G401 (cell line): ENCODE measurements at places on chromosomes 2 and 18. TPM values are rescaled to one million over a fixed set of nuclear protein-coding genes. Genes with fewer than 3 reads are reported as not detected.

DNA sequence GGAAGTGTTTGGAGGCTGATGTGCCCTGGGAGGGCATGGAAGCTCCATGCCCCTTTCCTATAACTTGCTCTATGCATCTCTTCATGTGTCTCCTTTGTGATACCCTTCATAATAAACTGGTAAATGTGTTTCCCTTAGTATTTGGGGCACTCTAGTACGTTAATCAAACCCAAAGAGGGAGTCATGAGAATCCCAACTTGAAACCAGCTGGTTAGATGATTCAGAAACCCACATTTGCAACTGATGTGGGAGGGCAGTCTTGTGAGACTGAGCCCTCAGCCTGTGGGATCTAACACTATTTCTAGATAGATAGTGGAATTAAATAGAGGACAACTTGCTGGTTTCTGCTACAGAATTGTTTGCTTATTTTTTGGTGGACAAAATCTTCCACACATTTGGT, 20.3 kb downstream of the ANKRD30B start:
- DNase-seq, result no peak

GRCh38 chr2:169391236-169391635, 28.9 kb upstream of the LRP2 start:
- DNase-seq, result no peak

Gene TUBA4B
- total RNA-seq, result not detected in 2 replicates

- no peak for DNase-seq
These were observed 359.9 kb upstream of the MYT1L start for GRCh38 chr2:2690985-2691384.

GRCh38 chr2:220891405-220891804, 680.7 kb downstream of the EPHA4 start:
- no peak for DNase-seq

GRCh38 chr2:128687565-128687964, 368.9 kb upstream of the HS6ST1 start:
- no peak for DNase-seq

Gene SRD5A2
- total RNA-seq, result not detected in 2 replicates

Gene ADRA2B
- total RNA-seq, result 0.37 TPM in 1 of 2 replicates, not detected in the other

DNA sequence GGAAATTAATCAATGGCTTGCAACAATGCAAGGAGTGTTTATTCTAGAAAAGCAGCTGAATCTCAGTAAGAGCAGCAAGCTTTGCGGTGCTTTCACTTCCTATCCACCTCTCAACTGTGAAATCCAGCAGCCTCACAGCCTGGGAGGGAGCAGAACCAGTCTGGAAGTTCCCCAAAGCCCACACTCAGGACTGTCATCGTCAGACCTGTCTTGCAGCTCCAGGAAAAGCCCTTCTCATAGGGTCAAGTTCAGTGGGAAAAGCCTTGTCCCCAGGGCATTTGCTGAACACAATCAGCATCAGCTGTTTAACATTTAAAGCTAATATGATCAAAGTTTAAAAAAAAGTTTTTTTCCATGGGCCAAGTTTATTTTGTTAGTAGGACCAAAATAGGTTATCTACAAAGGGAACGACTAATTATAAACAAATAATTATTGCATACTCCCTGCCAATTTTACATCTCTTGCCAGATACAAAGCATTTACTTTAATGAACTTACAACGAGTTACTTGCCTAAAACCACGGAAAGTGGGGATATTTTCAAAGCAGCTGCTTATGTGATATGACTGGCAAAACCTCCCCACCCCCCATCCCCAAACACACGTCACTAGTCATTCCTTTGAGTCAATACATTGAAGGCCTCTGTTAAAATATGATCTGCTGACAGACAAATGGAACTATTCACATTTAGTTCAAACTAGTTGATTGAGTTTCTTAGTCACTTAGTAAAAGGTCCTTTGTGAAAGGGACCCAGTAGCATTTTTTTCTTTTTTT, 36.8 kb downstream of the PARD6G start:
- DNase-seq, result no peak

DNA sequence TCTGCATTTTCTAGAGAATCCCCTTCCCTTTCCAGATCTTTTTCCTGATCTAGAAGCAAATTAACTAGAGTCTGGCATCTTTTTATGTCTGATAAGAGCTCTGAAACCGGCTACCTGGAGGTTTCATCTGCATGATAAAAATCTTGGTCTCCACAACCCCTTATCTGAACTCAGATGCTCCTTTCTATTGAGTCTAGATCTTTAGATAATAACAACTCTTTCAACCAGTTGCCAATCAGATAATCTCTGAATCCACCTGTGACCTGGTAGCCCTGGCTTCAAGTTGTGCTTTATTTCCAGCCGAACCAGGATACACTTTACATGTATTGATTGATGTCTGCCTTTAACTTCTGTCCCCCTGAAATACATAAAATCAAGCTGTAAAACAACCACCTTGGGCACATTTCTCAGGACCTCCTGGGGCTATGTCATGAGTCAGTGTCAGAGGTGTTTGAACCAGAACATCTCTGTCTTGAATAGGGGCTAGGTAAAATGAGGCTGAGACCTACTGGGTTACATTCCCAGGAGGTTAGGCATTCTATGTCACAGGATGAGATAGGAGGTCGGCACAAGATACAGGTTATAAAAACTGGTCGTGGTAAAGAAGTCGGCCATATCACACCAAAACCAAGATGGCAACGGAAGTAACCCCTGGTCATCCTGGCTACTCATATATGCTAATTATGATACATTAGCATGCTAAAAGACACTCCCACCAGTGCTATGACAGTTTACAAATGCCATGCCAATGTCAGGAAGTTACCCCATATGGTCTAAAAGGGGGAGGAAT, 20.8 kb downstream of the RALBP1 start:
- no peak for DNase-seq

DNA sequence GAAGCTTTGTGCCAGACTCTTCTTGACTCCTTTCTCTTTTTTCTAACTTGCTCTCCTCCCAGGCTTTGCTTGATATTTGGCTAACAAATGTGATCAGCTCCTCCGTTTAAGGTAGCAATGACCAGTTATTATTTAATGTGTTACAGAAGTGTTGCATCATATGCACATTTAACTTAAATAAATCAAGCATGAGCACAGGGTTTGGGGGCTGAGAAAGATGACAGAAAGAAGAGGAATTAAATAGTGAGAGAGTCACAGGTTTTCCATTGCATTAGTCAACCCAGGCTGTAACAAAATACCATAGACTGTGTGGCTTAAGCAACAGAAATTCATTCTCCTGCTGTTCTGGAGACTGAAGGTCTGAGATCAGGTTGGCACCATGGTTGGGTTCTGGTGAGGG, 343.8 kb downstream of the RPRM start:
- no peak for DNase-seq
